ENCODE measurements at places on chromosomes 6 and 20. TPM values are rescaled to one million over a fixed set of nuclear protein-coding genes. Genes with fewer than 3 reads are reported as not detected.

DNA sequence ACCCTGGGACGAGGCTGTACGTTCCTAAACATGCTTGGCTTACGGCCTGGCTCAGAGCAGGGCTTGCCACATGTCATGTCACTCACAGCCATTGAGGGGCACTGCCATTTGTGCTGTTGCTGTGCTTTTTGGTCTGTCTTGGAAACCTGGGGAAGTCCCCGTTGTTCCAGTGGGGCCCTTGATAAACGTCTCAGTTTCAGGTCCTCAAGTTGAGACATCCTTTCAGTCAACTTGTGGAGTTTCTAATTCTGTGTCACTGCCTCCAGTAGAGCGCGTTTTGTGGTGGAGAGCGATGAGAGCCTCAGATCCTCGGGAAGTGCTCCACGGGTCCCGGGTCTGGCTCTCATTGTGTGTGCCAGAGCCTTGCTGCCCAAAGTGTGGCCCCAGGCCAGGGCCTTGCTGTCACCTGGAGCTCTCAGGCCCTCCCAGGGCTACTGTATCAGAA lies 43.0 kb upstream of the CCR6 start:
- H3K36me3 ChIP-seq = no peaks in the 10 kb centered on the region
- H3K27ac ChIP-seq = peak overlapping the region; percentile 45
- H3K4me1 ChIP-seq = peaks cover 13% of the 10 kb centered on the region
- H3K27me3 ChIP-seq = no peaks in the 10 kb centered on the region
- peak; percentile 57 for DNase-seq

DNA sequence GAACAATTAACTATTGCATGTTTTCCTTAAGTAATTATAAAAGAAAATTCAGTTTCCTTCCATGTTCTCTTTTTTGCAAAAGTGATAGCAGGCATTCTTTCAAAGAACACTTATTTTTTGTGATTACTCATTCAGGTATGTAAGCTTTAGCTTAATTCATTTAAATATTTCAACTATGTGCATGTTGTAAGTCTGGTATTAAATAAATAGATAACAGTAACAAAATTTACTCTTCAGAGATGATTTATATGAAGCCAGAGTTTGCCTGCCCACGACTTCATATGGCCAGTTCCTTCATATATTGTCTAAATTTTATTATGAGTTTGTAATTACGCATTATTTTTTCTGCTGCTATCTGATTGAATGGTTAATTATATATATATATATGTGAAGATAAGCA lies 110.9 kb downstream of the ADGRG6 start:
- H3K27me3 ChIP-seq = no peaks in the 10 kb centered on the region
- no peak overlapping the region for H3K4me3 ChIP-seq
- no peaks in the 10 kb centered on the region for H3K4me1 ChIP-seq
- H3K36me3 ChIP-seq = no peaks in the 10 kb centered on the region
- H3K27ac ChIP-seq = no peak overlapping the region
- no peak for DNase-seq

DNA sequence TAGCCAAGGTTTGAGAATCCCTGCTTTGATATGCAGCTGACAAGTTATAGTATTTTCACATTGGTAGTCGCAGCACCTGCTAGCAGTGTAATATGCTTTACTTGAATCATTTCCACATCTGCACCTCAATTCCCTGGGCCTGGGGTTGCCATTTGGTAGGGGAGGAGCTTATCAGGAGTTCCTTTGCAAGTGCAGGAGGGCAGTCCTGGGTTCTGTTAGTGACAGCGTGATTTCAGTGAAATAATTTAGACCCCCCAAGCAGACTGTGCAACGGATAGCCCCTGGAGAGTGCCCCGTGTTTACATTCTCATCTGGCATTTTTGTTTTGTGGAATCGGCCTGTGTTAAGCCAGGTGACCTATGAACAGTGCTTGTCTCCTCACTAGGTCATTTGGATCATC lies 6.0 kb downstream of the RAB5IF start:
- no peaks in the 10 kb centered on the region for H3K27me3 ChIP-seq
- no peak overlapping the region for H3K4me3 ChIP-seq
- H3K4me1 ChIP-seq = peaks cover 8% of the 10 kb centered on the region
- DNase-seq = no peak

DNA sequence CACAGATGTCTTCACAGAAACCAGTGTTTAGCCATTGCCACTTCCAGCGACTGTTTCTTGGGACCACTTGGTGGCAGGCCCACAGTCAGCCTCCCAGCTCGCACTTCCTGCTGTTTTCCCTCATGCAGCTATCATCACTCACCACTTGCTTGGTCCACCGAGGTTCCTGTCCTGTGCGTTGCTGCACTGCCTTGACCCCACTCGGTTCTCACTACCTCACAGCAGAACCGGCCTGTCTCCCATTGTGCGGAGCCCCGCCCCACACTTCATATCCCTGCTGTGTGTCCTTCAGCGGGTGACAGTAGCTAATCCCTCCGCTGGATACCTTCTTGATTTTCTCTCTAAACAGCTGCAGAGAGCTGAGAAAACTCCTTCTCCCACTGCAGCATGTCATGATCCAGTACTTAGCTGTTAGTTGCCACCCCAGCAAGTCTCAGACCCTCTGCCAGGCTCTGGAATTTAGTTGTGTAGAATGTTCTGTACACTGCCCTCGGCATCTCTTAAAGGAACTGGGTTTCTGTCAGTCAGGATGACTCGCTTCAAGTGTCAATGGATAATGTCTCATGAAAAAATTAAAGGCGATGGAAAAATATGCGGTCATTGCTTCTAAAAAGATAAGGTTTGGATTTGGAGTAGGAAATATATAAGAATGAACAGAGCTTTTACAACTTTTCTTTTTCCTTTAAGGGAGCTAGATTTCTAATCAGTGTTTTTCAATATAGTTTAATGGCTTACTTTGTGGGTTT lies 208.0 kb downstream of the FARS2 start:
- no peak overlapping the region for H3K27ac ChIP-seq
- no peaks in the 10 kb centered on the region for H3K27me3 ChIP-seq
- DNase-seq = no peak
- no peak overlapping the region for H3K4me3 ChIP-seq
- no peaks in the 10 kb centered on the region for H3K4me1 ChIP-seq
- H3K36me3 ChIP-seq = no peaks in the 10 kb centered on the region

DNA sequence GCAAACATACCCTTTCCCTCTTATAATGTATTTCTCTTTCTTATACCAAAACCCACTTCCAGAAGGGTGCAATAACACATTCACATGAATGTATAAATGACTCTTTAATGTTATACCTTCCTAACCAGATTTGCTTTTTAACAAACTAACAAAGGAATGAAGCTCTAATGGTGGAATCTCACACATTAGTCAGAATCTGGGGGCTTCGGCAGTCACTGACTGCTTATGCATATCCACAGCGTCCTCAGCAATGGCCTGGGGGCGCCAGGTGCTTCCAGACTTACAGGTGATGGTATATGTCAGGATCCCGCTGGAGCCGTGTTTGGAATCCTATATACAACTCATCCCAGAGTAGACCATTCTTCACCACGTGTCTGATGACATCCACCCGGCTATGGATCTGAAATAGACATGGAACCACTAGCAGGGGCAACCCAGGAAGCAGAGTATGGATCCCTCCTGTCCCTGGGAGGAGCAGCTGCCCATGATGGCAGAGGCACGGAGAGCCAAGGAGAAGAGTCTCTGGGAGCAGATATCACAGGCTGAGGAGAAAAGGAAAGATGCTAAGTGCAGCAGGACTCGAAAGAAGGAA lies 150.8 kb upstream of the RIPOR2 start:
- no peaks in the 10 kb centered on the region for H3K27me3 ChIP-seq
- peak overlapping the region; percentile 65 for H3K4me3 ChIP-seq
- H3K27ac ChIP-seq = peak overlapping the region; percentile 51
- peaks cover 19% of the 10 kb centered on the region for H3K36me3 ChIP-seq
- peaks cover 24% of the 10 kb centered on the region for H3K4me1 ChIP-seq

- no peaks in the 10 kb centered on the region for H3K27me3 ChIP-seq
- peaks cover 3% of the 10 kb centered on the region for H3K36me3 ChIP-seq
- H3K27ac ChIP-seq = no peak overlapping the region
- H3K4me1 ChIP-seq = no peaks in the 10 kb centered on the region
- H3K4me3 ChIP-seq = no peak overlapping the region
Observed at GRCh38 chr6:41693281-41694240, 41.8 kb downstream of the TFEB start.

- peak overlapping the region; percentile 41 for H3K27ac ChIP-seq
- peaks cover 5% of the 10 kb centered on the region for H3K4me1 ChIP-seq
- DNase-seq = no peak
- H3K4me3 ChIP-seq = no peak overlapping the region
- H3K27me3 ChIP-seq = no peaks in the 10 kb centered on the region
Observed at GRCh38 chr6:32982702-32983492, 14.5 kb downstream of the BRD2 start.

GRCh38 chr6:145076115-145076841 lies 659.0 kb downstream of the EPM2A start:
- no peak overlapping the region for H3K4me3 ChIP-seq
- no peaks in the 10 kb centered on the region for H3K36me3 ChIP-seq
- no peaks in the 10 kb centered on the region for H3K27me3 ChIP-seq
- DNase-seq = no peak
- no peak overlapping the region for H3K27ac ChIP-seq
- no peaks in the 10 kb centered on the region for H3K4me1 ChIP-seq

Gene ELOVL4
- total RNA-seq = not detected
